ENCODE measurements at places on chromosomes 1 and 21. TPM values are rescaled to one million over a fixed set of nuclear protein-coding genes. Genes with fewer than 3 reads are reported as not detected.

KCNJ6 gene
- total RNA-seq = not detected

DNA sequence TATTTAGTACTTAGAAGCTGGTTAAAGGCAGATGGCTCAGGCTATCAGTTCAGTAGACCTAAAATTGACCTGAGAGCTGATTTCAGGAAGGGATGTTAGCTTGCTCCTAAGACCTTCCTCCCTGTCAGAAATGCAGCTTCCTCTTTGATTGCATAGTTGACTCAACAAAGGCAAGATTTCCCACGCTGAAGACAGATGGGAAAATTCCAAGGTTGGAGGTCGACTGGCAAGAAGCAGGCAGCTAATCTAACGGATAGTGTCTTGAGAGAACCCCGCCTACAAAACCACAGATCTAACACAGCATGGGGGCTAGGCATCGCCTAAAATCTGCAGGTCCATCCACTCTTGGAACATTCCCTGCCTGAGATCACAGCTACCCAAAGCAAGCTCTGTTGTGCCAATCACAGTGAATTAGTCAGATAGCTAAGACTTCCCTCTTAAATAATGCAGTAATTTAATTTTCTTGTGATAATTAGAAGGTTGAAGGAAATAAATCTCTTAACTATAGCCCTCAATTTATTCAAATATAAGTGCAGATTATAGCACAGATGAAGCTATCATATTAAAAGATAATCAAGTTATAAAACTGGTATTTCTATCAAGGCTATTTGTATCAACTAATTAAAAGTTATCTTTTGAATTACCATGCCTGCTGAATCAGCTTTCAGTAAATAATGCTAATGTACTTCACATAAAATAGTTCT lies 357.8 kb upstream of the SGIP1 start:
- no peak for DNase-seq

- no peak for DNase-seq
These were observed 5.2 kb upstream of the CTH start for GRCh38 chr1:70405780-70406416.

GRCh38 chr1:63611231-63611630 lies 18.0 kb downstream of the PGM1 start:
- no peak for DNase-seq

DNA sequence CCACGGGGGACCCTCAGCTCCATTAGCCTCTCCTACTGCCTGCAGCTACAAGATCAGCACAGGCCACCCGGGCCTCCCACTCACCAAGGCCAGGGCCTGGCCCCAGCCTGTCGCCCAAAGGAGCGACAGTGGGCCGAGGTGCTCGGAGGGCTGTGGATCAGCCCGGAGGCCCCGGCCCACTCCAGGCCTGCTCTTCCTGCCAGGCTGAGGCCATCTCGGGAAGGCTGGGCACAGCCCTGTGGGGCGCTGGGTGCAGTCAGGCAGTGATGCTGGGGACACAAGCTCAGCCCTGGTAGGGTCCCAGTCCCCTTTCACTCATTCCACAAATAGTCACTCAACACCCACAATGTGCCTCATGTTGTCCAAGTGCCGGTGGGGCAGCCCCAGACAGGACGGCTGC lies 58.8 kb downstream of the CASZ1 start:
- no peak for DNase-seq
